ENCODE measurements at places on chromosomes 13 and 19. TPM values are rescaled to one million over a fixed set of nuclear protein-coding genes. Genes with fewer than 3 reads are reported as not detected.

GRCh38 chr19:22545751-22546150 lies 88.4 kb upstream of the ZNF492 start:
- H3K4me1 ChIP-seq, result no peaks in the 10 kb centered on the region
- no peak overlapping the region for H3K27ac ChIP-seq
- H3K4me3 ChIP-seq, result no peak overlapping the region
- H3K36me3 ChIP-seq, result no peaks in the 10 kb centered on the region
- no peak for DNase-seq

Gene ADAMTSL5
- total RNA-seq, result 5.6 TPM

Gene CD70
- total RNA-seq, result 4.5 TPM

- peaks cover 14% of the 10 kb centered on the region for H3K27me3 ChIP-seq
- H3K4me1 ChIP-seq, result no peaks in the 10 kb centered on the region
- H3K4me3 ChIP-seq, result no peak overlapping the region
- peak; percentile 26 for DNase-seq
Measured at GRCh38 chr19:53511933-53512374, 26.0 kb upstream of the ZNF331 start.

- H3K27ac ChIP-seq, result no peak overlapping the region
- peaks cover 82% of the 10 kb centered on the region for H3K27me3 ChIP-seq
- H3K36me3 ChIP-seq, result peaks cover 6% of the 10 kb centered on the region
- peaks cover 4% of the 10 kb centered on the region for H3K4me1 ChIP-seq
- no peak overlapping the region for H3K4me3 ChIP-seq
Measured at GRCh38 chr19:46241626-46242025, 12.1 kb downstream of the IGFL1 start.

GRCh38 chr13:32639502-32640105 lies 53.4 kb downstream of the PDS5B start:
- H3K4me1 ChIP-seq, result peaks cover 28% of the 10 kb centered on the region
- no peak overlapping the region for H3K27ac ChIP-seq
- peaks cover 2% of the 10 kb centered on the region for H3K36me3 ChIP-seq
- no peaks in the 10 kb centered on the region for H3K27me3 ChIP-seq
- H3K4me3 ChIP-seq, result no peak overlapping the region
- DNase-seq, result peak; percentile 14

Gene CDX2
- total RNA-seq, result not detected

Gene FBL
- 255 TPM for total RNA-seq

Gene IRGC
- not detected for total RNA-seq

GRCh38 chr13:74068471-74068870 lies 65.7 kb downstream of the KLF12 start:
- peaks cover 53% of the 10 kb centered on the region for H3K4me1 ChIP-seq
- no peaks in the 10 kb centered on the region for H3K27me3 ChIP-seq
- peak overlapping the region; percentile 36 for H3K4me3 ChIP-seq
- no peaks in the 10 kb centered on the region for H3K36me3 ChIP-seq
- H3K27ac ChIP-seq, result peak overlapping the region; percentile 86
- DNase-seq, result no peak

DNA sequence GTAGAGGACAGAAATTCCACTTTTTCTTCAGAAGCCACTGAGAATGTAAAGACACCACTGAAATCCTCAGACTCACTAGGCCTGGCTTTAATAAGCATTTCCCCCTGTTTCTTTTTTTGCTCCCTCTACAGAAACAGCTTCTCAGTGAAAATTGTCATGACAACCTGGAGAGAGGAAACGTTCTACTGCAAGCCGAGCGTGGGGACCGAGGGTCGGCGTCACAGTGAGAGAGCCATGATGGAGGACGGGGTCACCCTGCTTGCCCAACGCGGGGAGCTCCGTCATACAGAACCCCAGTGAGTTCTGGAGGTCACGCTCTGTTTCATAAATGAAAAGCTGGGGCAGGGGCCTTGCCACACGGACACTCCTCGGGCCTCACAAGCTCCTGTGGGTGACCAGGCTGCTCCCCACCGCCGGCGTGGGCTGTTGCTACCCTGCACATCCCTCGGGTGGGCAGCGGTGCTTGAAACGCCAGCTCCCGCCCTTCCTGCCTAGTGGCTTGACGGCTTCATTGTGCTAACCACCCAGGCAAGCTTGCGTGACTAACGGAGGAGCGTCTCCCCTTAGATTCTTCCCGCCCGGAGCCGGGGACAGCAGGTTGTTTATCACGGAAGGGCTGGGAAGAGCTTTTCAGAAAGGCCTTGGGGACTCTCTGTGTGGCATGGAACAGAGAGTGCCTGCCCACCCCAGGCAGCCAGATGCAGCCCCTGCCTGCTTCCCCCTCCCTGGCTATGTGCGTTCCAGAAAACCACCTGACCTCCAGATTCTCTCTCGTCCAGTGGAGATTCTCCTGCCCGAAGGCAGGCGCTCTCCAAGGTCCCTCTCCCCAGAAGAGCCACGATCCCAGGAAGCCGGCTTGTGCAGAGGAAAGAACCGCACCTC lies 153.6 kb downstream of the KATNAL1 start:
- peaks cover 64% of the 10 kb centered on the region for H3K4me1 ChIP-seq
- H3K27ac ChIP-seq, result peak overlapping the region; percentile 100
- DNase-seq, result no peak
- no peaks in the 10 kb centered on the region for H3K36me3 ChIP-seq
- no peak overlapping the region for H3K4me3 ChIP-seq

- peaks cover 10% of the 10 kb centered on the region for H3K4me1 ChIP-seq
- H3K27me3 ChIP-seq, result no peaks in the 10 kb centered on the region
- H3K27ac ChIP-seq, result no peak overlapping the region
- H3K36me3 ChIP-seq, result no peaks in the 10 kb centered on the region
- DNase-seq, result no peak
Measured at GRCh38 chr19:925087-925525, 729 bp upstream of the ARID3A start.

Gene CC2D1A
- 22.5 TPM for total RNA-seq

- peak overlapping the region; percentile 98 for H3K27ac ChIP-seq
- peak overlapping the region; percentile 74 for H3K4me3 ChIP-seq
- peaks cover 5% of the 10 kb centered on the region for H3K36me3 ChIP-seq
Measured at GRCh38 chr13:98523455-98524102, 53.3 kb downstream of the STK24 start.

Gene IGFL2
- not detected for total RNA-seq

- H3K27me3 ChIP-seq, result peaks cover 40% of the 10 kb centered on the region
- H3K36me3 ChIP-seq, result no peaks in the 10 kb centered on the region
Measured at GRCh38 chr19:54517483-54517882, 14.9 kb downstream of the LAIR2 start.

GRCh38 chr13:72198042-72198441 lies 331.0 kb upstream of the DACH1 start:
- no peaks in the 10 kb centered on the region for H3K27me3 ChIP-seq
- H3K4me1 ChIP-seq, result no peaks in the 10 kb centered on the region
- no peak overlapping the region for H3K27ac ChIP-seq

DNA sequence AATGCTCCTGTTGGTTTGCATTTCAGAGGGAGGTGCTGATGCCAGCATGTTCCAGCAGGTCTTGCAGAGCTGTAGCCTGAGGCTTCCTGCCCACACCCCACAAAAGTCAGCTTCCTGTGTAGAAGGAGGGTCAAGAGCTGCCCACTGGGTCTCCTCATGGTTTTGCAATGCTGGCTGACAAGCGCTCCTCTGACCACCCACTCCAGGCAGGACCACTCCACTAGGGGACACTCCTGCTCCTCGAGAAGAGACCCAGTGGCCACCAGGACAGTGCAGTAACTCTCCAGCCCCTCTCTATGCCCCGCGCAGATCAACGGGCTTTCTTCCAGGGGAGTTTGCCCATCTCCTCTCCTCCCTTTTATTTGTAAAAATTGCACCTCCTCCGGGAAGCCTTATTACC lies 72.9 kb upstream of the UQCRFS1 start:
- H3K4me1 ChIP-seq, result peaks cover 2% of the 10 kb centered on the region
- no peak overlapping the region for H3K27ac ChIP-seq
- peaks cover 64% of the 10 kb centered on the region for H3K27me3 ChIP-seq

DNA sequence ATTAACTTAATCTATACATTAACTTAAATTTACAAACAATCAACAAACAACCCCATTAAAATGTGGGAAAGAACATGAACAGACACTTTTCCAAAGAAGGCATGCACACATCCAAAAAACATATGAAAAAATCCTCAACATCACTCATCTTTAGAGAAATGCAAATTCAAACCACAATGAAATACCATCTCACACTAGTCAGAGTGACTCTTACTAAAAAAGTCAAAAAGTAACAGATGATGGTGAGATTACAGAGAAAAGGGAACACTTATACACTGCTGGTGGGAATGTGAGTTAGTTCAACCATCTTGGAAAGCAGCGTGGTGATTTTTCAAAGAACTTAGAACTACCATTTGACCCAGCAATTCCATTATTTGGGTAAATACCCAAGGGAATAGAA lies 759.2 kb upstream of the SLITRK1 start:
- H3K4me3 ChIP-seq, result no peak overlapping the region
- H3K4me1 ChIP-seq, result peaks cover 2% of the 10 kb centered on the region
- H3K27me3 ChIP-seq, result no peaks in the 10 kb centered on the region
- no peak overlapping the region for H3K27ac ChIP-seq

Gene MIR17HG
- total RNA-seq, result 6.9 TPM

Gene TRIP10
- 0.92 TPM for total RNA-seq

Gene KIR3DL1
- total RNA-seq, result not detected

DNA sequence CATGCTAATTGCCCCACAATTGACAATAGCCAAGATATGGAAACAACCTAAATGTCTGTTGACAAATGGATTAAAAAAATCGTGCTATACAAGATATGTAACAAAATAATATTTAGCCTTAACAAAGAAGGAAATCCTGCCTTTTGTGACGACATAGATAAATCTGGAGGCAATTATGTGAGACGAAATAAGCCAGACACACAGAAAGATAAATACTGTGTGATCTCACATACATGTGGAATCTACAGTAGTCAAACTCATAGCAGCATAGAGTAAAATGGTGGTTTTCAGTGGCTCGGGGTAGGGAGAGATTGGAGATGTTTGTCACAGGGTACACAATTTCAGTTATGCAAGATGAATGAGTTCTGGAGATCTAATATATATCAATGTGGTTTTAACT lies 895.8 kb downstream of the SLITRK6 start:
- H3K27me3 ChIP-seq, result no peaks in the 10 kb centered on the region
- no peaks in the 10 kb centered on the region for H3K36me3 ChIP-seq

DNA sequence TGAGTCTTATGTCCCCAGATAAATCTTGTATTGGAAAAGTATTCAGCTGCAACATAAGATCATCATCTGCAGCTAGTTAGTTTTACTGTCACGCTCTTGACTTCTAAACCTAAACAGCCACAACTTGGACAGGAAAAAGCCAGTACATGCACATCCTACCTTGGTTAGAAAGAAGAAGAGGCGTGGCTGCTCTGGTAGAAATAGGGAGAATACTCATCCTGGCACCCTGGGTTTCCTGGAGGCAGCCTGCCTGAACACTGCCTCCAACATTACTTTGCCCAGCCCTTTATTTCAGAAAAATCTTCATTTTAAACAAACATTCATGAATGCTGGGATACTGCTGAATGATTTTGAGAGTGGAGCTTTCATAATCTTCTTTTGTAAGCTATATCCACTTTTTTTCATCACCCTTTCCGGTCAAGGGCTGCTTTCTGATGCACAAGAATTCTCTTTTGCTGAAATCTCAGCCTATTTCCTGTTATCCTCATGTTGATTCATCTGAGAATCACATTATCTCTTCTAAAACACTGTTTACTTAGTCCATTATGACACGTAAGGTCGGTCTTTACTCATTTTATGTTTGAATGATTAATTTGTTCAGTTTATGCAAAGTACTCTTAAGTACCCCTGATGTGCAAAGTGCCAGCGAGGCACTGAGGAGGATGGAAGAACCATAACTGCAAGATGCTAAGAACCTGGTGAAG lies 55.2 kb downstream of the STARD13 start:
- H3K27me3 ChIP-seq, result peaks cover 22% of the 10 kb centered on the region
- no peak overlapping the region for H3K27ac ChIP-seq
- no peaks in the 10 kb centered on the region for H3K36me3 ChIP-seq
- H3K4me3 ChIP-seq, result no peak overlapping the region
- DNase-seq, result no peak

Gene SHC2
- total RNA-seq, result not detected

GRCh38 chr13:106455777-106456176 lies 79.7 kb downstream of the EFNB2 start:
- peaks cover 3% of the 10 kb centered on the region for H3K36me3 ChIP-seq
- no peak overlapping the region for H3K27ac ChIP-seq
- H3K4me3 ChIP-seq, result no peak overlapping the region
- no peak for DNase-seq
- H3K27me3 ChIP-seq, result peaks cover 35% of the 10 kb centered on the region
- no peaks in the 10 kb centered on the region for H3K4me1 ChIP-seq

GRCh38 chr13:42040730-42041010 lies 7.8 kb upstream of the DGKH start:
- H3K4me3 ChIP-seq, result peak overlapping the region; percentile 93
- H3K27me3 ChIP-seq, result no peaks in the 10 kb centered on the region
- H3K36me3 ChIP-seq, result no peaks in the 10 kb centered on the region
- H3K27ac ChIP-seq, result no peak overlapping the region
- H3K4me1 ChIP-seq, result peaks cover 23% of the 10 kb centered on the region

- DNase-seq, result no peak
- peaks cover 44% of the 10 kb centered on the region for H3K27me3 ChIP-seq
- H3K36me3 ChIP-seq, result peaks cover 2% of the 10 kb centered on the region
- no peak overlapping the region for H3K27ac ChIP-seq
- H3K4me3 ChIP-seq, result peak overlapping the region; percentile 72
Measured at GRCh38 chr13:101453784-101454201, 1.3 kb downstream of the ITGBL1 start.

Gene RFPL4AL1
- total RNA-seq, result not detected

DNA sequence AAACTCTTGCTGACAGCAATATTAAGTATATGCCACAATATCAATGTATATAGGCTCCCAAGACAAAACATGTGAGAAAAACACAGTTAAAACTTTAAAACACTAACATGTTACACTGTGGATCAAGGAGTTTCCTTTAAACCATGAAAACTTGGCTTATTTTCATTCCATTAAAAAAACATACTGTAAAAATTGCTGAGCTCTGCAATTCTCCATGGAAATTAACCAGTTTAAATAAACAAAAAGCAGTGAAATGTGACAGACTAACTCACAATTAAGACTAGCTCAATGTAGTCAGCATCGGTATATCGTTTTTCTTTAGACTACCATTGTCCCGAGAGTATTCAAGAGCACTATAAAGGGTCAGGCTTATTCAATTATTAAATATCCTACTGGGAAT lies 930.5 kb upstream of the SLITRK1 start:
- H3K4me3 ChIP-seq, result no peak overlapping the region
- no peak overlapping the region for H3K27ac ChIP-seq
- no peaks in the 10 kb centered on the region for H3K27me3 ChIP-seq
- DNase-seq, result no peak
- no peaks in the 10 kb centered on the region for H3K36me3 ChIP-seq
- H3K4me1 ChIP-seq, result no peaks in the 10 kb centered on the region

DNA sequence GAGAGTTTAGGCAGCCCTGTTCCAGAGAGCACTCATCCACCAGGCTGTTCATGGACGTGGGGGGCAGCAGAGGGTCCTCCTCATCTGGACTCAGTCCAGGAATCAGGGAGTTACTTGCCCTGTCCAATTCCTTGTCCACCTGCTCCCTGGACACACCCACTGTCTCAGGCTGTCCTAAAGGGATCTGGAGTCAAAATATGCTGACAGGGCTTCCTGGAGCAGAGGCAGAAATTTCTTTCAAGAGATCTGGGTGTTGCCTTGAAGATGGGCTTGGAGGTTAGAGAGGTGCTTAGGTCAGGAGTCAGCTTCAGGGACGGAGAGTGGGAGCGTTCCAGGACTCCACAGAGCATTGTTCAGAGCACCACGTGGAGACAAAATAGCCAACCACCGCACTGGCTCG lies 65.8 kb upstream of the SHISA2 start:
- DNase-seq, result no peak
- H3K36me3 ChIP-seq, result no peaks in the 10 kb centered on the region
- H3K27me3 ChIP-seq, result peaks cover 48% of the 10 kb centered on the region
- H3K4me1 ChIP-seq, result no peaks in the 10 kb centered on the region

Gene ZNF98
- not detected for total RNA-seq

Gene ZNF541
- total RNA-seq, result 0.65 TPM

GRCh38 chr19:8396563-8397203 lies 6.5 kb downstream of the RAB11B start:
- H3K4me3 ChIP-seq, result peak overlapping the region; percentile 41
- H3K4me1 ChIP-seq, result peaks cover 26% of the 10 kb centered on the region
- H3K27me3 ChIP-seq, result no peaks in the 10 kb centered on the region
- peaks cover 3% of the 10 kb centered on the region for H3K36me3 ChIP-seq
